Neural crest cell (in vitro differentiated cells): ENCODE measurements at places on chromosomes 5 and 9.

DNA sequence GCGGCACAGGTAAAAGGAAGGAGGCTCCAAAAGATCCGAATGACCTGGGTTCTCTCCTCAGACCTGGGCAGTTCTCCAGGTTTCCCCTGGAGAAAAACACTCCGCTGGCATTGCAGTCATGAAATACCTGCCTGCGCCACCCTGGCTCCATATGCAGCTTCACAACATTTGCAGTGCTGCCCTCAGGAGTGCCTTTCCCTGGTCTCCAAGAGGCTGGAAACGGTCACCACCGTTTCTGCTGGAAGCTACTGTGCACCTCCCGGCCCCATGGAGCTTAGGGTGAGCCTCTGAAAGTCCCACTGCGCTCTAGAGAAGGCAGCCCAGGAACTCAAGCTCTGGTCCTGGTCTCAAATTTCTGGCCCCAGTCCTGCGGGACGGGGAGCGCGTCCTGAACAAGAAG is 670 bp downstream of the UGT3A1 start:
- no peak for DNase-seq

GRCh38 chr5:146533260-146533857 is 17.4 kb upstream of the GPR151 start:
- peak; percentile 83 for DNase-seq

GRCh38 chr5:175842951-175843793 is 28.2 kb upstream of the CPLX2 start:
- DNase-seq: no peak

GRCh38 chr5:109454731-109455505 is 45.1 kb upstream of the PJA2 start:
- DNase-seq: no peak

DNA sequence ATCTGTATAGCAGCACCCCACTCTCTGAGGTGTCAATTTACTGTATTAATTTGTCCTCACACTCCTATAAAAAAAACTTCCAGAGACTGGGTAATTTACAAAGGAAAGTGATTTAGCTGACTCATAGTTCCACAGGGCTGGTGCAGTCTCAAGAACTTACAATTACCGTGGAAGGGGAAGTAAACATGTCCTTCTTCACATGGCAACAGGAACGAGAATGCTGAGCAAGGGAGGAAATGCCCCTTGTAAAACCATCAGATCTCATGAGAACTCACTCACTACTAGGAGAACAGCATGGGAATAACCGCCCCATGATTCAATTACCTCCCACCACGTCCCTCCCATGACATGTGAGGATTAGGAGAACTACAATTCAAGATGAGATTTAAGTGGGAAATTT is 602.6 kb downstream of the MTRR start:
- no peak for DNase-seq

DNA sequence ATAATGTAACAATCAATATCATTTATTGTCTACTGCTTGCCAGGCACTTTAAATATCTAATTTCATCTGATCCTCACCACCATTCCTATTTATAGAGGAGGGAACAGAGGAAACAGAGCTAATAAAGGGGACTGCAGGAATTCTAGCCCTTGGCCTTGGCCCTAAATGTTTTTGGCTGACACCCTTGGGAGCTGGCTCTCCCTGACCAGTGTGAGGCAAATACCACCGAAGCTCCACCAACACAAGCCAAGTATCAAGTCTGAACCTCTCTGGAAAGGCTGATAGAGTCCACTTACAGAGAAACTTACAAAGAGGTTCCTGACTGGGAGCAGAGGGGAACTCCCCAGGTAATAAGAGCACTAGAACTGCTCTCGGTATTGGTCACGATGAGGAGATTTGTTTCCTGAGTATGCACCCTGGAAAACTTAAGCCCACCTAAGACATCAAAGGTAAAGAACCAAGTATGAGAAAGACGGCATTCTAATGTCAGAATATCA is 243.1 kb upstream of the PANK3 start:
- no peak for DNase-seq

DNA sequence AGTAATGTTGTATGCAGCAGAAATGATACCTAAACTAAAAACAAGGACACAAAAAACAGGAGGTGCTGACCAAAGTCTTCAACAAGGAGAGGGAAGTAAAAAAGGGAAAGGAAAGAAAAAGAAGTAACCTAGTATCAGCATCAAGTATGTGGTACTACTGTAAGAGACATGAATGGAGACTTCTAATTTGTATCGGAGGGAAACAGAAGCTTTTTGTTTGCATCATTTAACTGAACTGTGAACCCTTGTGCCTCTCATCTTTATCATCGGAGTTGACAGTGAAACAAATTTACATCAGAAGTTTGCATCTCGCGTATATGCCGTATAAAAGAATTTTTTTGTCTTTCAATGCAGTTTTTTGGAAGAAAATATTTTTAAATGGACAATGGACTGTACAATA is 6.3 kb downstream of the SRP19 start:
- DNase-seq: no peak

- no peak for DNase-seq
Measured at GRCh38 chr9:136024696-136025316, 63.6 kb upstream of the UBAC1 start.

DNA sequence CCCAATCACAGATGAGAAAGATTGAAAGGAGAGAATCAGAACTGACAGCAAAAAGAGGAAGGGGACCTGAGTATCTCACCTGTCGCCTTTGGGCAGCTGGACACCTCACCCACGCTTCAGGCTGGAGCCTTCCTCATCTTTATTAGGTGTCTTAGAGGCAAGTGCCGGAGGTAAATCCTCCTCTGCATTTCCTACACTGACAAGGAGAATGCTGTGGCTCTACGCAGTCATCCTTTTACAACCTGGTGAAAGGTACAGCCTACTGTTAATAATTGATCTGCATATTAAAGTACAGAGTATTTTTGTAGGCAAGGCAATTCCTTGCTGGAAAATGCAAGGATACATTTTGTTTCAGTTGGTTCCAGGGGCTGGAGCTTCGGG is 34.8 kb downstream of the PRLR start:
- DNase-seq: no peak

GRCh38 chr5:17355586-17356346 is 138.3 kb downstream of the BASP1 start:
- no peak for DNase-seq

DNA sequence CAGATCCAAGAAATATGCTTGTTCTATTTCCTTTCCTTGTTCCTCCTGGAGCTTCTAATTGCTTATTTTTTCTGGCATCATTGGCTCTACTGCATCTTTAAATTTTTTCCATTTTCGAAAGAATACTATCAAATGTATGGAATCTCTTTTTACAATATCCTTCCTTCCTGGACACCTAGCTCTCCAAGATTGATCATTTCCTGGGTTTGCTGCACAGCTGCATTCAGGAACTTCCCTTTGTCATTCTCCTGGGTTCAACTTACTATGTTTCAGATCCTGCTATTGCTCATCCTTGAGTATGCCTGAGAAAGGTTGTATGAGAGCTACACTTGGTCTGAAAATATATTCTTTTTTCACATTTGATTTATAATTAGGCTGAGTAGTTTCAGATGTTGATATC is 73.7 kb upstream of the ERCC6L2 start:
- DNase-seq: no peak

- DNase-seq: peak; percentile 76
Measured at GRCh38 chr5:15499528-15500324, at the start of gene FBXL7. Gene FBXL7 (plus strand): TSS chr5:15500180.

DNA sequence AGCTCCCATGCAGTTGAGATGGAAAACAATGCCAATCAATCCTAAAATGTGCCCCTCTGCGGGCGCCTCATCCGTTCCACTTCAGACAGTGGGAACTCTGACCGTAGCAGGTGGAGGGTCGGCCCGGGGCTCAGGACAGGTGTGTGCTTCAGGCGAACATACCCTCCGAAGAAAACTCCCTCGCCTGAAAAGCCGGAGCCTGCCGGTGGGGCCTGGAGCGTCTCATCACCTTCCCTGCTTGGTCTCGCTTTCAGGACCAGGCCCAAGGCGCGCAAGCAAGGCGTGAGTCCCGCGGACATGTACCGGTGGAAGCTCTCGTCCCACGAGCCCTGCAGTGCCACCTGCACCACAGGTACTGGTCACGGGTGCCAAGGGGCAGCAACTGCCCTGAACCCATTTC is 26.4 kb downstream of the ADAMTSL2 start:
- no peak for DNase-seq

GRCh38 chr5:98301547-98301946 is 471.9 kb upstream of the RGMB start:
- peak; percentile 4 for DNase-seq

- DNase-seq: no peak
Measured at GRCh38 chr9:133855371-133855770, 117.2 kb upstream of the SARDH start.

- DNase-seq: no peak
Measured at GRCh38 chr9:19496321-19497050, 87.7 kb downstream of the ACER2 start.

DNA sequence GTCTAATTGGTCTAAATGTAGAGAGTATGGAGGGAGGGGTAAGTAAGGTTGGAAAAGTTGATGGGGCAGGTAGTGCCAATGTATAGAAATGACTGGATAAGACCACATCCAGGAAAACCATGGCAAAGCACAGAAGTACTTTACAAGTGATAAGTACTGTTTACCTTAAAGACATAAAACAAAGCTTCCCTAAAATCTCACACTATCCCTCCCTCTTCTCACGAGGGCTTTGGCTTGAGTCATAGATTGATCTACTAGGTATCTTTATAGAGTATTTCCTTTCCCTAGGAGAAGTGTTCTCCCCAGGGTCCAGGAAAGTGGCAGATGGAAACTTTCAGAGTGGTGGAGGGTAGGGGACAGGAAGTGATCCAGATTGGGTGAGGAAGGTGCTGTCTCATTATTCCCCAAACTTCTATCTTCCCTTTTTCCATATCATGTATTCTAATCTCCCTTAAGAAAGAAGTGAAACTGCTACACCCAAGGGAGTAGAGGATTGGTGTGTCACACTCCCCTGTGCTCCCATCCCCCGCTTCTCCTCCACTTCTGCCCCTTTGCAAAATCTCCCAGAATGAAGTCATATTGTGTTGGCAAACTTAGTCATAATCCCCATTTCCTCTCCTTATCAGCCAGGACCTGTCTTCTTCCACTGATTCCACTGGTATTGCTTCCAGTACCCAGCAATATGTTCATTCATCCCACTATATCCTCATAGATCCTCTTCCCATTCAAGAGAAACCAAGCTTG is 14.6 kb downstream of the IL33 start:
- no peak for DNase-seq

GRCh38 chr9:77802515-77803293 is 154.6 kb upstream of the GNA14 start:
- no peak for DNase-seq

DNA sequence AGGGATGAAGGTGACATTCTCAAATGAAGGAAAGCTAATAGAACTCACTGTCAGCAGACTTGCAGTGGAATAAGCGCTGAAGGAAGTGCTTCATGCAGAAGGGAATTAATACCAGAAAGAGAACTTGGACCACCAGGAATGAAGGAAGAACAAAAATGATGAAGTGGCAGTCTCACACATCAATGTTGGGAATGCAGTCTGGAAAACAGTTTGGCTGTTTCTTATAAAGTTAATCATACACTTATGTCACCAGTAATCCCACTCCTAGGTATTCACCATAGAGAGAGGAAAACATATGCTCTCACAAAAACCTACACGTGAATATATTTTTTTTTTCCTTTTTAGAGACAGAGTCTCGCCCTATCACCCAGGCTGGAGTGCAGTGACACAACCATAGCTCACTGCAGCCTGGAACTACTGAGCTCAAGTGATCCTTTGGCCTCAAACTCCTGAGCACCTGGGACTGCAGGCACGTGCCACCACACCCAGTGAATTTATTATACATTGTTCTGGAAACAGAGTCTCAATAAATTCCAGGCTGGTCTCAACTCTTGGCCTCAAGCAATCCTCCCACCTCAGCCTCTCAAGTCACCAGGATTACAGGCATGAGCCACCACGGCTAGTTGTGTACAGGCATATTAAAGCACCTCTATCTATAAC is 81.2 kb downstream of the ROR2 start:
- DNase-seq: no peak

GRCh38 chr5:100553209-100553608 is 18.0 kb downstream of the FAM174A start:
- DNase-seq: no peak

DNA sequence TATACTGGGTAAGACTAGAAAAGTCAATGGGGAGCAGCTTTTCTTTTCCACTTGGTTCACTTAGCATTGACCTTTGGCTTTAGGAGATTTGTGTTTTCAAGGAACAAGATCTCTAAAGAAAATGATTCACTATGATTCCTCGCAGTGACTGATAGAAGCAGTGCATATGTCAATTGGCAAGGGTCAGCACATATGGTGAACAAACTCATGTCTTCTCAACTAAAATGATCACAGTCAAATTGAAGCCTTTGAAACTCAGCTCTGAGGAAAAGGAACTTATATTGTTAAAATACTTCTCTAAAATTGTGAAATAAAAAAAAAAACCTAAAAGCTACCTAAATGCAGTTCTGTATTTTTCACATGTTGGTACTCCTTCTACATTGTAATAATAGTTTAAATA is 43.2 kb upstream of the IL7R start:
- no peak for DNase-seq

GRCh38 chr9:129174102-129174723 is 3.8 kb downstream of the IER5L start:
- peak; percentile 97 for DNase-seq

DNA sequence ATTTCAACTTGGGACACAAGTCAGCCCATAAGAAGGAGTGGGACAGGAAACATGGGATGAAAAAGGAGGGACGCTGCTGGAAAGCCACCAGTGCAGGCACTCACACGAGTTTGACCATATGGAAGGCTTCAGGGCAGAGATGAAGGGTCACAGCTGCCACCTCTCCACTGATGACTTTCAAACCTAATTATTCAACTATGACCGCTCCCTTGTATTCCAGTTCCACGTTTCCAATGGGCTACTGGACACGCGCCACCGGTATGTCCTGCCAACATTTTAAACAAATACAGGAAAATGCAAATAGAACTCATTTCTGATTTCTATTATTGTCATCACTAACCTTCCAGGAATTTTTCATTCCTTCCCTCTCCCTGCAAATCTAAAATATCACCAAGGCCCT is 134.7 kb downstream of the SLC1A3 start:
- DNase-seq: no peak

DNA sequence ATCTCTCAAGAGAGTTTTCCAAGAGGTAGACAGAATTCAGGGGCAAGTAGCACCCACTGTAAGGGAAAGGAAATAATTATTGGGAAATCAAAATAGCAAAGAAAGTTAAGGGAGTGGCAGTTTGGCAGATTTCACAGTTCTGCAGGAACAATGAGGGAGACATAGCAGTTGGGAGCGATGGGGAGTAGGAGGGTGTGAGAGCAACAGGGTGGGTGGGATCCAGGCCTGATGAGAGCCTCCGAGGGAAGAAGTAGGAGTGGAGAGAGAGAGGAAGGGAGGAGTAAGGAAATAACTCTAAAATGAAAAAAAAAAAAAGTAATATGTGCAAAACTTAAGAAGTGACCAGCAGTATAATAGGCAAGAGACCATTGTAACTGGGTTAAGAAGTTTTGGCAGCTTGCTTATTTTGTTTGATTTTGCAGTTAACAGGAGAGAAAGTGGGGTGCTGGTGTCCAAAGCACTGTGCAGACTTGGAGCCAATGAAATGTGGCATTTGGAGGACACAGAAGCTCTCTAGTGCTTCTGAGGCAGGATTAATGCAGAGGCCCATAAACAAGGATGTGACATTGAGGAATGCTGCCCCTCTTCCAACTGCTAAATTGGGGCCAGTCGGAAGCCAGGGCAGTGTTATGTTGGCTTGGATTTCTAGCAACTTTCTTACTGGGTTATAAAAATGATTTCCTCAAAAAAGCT is 10.2 kb downstream of the TNFAIP8 start:
- DNase-seq: no peak

GRCh38 chr9:107635803-107636174 is 146.2 kb upstream of the KLF4 start:
- no peak for DNase-seq
